Muscle of leg (tissue), 16 donors: ENCODE measurements at places on chromosomes 1 and 21. TPM values are rescaled to one million over a fixed set of nuclear protein-coding genes. Genes with fewer than 3 reads are reported as not detected.

NASP gene
- 181 TPM for polyA plus RNA-seq

CFHR1 gene
- 1.7 TPM for polyA plus RNA-seq

TINAGL1 gene
- polyA plus RNA-seq, result 25.0 TPM

INKA2 gene
- 61.9 TPM for polyA plus RNA-seq

AGT gene
- polyA plus RNA-seq, result 14.0 TPM

TRIM63 gene
- polyA plus RNA-seq, result 49.0 TPM

FAM151A gene
- polyA plus RNA-seq, result 1.3 TPM

CENPF gene
- polyA plus RNA-seq, result 37.1 TPM

OR2L8 gene
- polyA plus RNA-seq, result not detected

PTAFR gene
- polyA plus RNA-seq, result 2.1 TPM

TTLL10 gene
- 0.59 TPM for polyA plus RNA-seq

C1orf87 gene
- 0.93 TPM for polyA plus RNA-seq
